ENCODE measurements at places on chromosomes 4 and X. TPM values are rescaled to one million over a fixed set of nuclear protein-coding genes. Genes with fewer than 3 reads are reported as not detected.

DNA sequence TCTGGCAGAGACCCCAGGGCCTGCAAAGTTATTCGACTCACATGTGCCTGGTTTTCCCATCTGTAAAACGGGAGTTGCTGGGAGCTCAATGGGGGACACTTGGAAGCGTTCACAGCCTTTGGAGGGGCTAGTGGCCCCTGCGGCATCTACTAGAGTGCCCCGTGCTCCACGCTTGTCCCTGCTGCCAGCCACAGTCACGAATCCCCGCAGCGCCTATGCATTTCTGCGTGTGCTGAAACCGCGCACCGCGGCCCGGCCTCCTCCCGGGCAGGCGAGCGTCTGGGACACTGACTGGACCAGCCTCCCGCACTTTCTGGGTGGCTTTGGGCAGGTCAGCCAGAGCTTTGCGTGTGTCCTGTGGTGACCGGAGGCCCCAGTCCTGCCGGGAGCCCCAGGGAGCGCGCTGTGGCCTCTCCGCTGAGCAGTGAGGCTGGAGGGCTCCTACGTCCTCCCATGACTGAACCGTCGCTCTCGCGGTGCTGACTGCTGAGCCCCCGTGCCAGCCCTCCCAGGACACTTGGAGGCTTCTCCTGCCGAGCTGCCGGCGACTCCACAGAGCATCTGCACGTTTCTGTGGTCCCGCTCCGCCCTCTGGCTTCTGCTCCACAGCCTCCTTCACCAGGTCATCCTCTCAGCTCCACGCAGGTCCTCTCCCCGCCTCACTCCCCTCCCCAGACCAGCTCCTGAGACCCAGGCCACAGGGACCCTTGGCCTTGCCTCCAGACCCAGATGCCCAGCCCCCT lies 36.3 kb downstream of the PIGG start:
- no peak for DNase-seq

- DNase-seq, result no peak
Measured at GRCh38 chr4:11894221-11894620, 465.5 kb upstream of the HS3ST1 start.

GRCh38 chrX:9758021-9758638 lies 7.5 kb downstream of the GPR143 start:
- DNase-seq, result no peak

MAGEC3 gene
- polyA plus RNA-seq, result 0.84 TPM

GRCh38 chr4:103934178-103934789 lies 214.5 kb upstream of the TACR3 start:
- DNase-seq, result peak; percentile 36

DNA sequence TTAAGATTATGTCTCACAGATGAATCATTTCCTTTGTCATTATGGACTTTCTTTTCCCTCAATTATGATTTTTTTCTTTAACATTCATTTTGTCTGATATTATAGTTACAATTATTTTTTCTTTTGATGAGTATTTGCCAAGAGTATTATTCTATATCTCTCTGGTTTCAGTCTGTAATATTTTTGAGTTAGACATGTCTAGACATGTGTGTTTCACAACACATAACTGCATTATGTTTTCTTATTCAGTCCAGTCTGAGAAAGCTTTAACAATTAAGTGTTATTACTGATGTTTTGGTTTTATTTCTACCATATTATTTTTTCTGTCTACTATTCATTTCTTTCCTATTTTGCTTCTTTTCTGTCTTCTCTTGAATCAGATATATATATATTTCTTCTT lies 108.3 kb upstream of the MID1IP1 start:
- DNase-seq, result no peak

GPRASP1 gene
- 16.3 TPM for polyA plus RNA-seq

GRCh38 chrX:100643956-100644860 lies at the start of gene SRPX2:
TSS of gene SRPX2 (plus strand) at chrX:100644199. CDS start at chrX:100646323, 2,124 bp downstream.
- no peak for DNase-seq

GRCh38 chr4:184756399-184756798 lies 22.5 kb upstream of the CENPU start:
- DNase-seq, result no peak

DNA sequence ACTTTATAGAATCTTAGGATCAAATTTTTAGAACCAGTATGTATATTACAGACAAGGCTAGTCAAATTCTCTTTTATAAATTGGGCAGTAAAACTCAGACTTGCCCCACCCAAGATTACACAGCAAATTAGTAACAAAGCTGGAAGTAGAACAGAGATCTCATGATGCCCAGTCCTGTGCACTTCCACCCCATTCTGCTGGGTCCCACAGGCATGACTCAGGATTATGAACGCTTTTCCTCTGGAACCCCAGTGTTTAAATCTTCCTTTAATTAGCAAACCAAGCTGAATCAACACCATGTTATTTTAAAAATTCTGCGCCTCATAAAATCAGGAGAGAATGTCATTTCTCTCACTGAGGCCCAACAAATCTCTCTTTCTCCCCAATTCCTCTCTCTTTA lies 1.5 kb upstream of the IL13RA2 start:
- DNase-seq, result no peak

ZNF330 gene
- polyA plus RNA-seq, result 57.6 TPM

DNA sequence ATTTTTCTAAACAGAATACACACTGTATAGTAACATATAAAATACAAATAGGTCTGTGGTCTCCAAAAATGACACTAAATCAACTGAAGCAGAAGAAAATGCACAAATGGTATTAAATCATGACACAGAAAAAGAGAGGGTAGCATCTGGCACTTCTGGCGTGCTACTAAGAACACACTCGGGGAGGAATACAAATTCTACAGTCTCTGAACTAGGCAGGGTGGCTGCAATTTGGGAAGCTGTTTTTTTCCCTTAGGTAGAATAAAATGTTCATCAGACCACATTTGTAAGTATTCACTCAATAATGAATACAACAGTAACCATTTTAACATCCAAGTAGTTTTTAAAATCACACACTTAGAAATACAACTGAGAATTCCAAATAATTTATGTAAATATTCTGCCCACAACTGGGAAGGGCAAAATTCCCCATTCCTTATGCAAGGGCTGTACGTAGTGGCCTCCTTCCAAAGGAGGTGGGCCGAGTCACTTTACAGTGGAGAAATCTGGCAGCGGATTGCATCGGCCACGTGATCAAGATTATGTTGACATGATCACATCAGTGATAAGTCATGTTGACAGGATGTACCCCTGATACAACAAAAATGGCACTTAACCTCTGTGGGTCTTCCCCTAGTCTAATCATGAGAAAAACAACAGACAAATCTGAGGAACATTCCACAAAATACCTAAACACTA lies 101.1 kb downstream of the TSPAN5 start:
- DNase-seq, result no peak

DNA sequence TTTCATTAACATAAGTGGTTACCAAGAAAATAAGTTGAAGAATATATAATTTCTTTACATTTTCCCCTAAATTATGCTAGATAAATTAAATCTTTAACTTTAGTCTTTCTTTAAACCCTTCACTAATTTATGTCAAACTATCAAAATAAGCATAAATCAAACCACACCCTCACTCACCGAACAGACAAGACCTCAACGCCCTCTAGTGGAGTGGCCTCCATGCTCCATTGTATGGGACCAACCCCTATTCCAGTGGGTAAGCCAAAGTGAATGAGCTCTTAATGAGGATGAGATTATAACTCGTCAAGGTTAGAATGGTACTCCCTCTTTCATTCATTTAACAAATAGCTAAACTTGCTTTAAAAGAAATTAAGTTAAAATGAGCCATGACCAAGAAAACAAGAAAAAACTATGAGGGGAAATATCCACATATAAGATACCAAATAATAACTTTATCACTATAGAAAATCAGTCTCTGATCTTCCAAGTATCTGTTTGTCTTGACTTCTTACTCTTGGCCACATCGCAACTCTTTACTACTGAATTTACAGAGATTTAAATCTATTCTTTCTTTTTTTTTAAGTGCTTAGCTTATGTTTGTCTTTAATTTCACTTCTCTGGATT lies 15.6 kb upstream of the BBS12 start:
- no peak for DNase-seq

SSX4B gene
- not detected for polyA plus RNA-seq

DNA sequence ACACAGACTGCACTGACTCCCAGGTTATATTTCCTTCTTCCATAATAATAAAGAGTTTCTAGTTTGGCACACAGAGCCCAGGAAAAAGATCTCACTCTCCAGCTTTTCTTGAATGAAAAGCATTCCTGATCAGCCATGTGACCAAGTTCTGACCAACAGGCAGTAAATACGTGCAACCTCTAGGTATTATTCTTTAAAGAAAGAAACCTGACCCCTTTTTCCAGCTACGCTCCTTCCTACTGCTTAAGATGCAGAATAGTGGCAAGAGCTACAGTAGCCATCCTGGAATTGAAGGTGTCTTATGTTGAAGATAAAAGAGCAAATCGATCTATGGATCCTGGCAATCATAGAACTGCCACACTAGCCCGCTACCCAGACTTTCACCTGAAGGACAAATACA lies 76.7 kb downstream of the LRBA start:
- peak; percentile 23 for DNase-seq

DNA sequence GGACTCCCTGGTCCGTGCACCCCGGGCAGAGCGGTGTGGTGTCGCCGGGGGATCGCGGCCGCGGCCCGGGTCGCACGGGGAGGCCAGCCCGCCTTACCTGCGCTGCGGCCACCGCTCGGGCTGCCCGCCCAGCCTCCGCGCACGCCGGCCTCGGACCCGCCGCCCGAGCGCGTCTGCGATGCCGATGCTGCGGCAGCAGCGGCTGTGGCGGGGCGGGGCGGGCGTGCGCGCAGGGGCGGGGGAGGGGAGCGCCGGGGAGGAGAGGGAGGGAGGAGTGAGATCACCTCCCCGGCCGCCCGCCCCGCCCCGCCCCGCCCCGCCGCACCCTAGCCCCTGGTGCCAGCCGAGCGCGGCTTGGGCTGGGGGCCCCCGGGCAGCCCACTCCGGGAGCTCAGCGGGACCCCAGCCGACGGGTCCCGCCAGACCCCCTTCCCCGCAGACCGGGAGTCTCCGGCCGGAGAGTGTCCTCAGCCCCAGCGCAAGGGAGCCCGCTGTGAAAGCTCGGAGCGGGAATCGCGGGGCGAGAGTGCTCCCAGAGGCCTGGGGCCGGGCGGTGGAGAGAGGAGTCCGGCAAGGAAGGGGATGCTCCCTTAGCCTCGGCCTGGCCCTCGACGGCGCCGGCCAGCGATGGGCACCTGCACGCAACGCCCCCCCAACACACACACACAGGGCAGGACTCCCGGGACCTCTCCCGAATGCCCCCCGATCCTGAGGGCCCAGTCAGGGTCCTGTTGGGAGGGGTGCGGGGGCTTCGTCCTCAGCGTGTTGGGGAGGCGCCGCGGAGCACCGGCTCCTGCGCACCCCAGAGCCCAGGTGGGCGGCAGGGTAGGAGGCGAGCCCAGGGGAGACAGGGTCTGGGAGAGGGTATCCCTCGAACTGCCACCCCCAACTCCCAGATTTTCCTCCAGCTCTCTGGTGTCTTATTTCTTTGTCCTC lies at the start of gene L1CAM:
Gene L1CAM (minus strand): TSS at position 206 of the 936 bp plus-strand sequence. CDS start 10,337 bp downstream, outside the sequence.
- no peak for DNase-seq

PDCL2 gene
- polyA plus RNA-seq, result not detected

CCDC149 gene
- 22.1 TPM for polyA plus RNA-seq

DNA sequence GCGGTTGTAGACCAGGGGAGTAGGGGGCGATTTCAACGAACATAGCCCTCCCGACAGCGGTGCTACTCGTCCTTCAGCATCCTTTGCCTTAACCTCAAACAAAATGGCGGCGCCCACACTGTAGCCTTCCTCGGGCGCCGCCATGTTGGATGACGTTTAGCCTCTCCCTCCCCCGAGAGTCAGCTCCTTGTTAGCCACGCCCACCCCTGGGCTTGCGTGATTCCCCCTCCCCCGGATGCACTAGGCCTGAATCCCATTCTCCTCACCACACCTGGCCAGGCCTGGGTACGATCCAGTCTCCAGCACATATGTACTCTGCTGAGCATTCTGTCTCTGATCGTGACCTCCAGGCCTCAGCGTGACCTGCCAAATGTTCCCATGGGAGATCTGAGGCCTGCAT lies 49.0 kb upstream of the ZNF157 start:
- peak; percentile 63 for DNase-seq

- no peak for DNase-seq
Measured at GRCh38 chr4:151029537-151029936, 14.5 kb upstream of the LRBA start.

- DNase-seq, result no peak
Measured at GRCh38 chr4:164481306-164482091, 272.4 kb upstream of the SMIM31 start.

SYTL5 gene
- 2.3 TPM for polyA plus RNA-seq

All from renal pelvis (tissue), 12 donors.